ENCODE measurements at places on chromosomes 2 and 18.

GRCh38 chr2:129673234-129673633 lies 306.2 kb upstream of the RAB6C start:
- DNase-seq: no peak

DNA sequence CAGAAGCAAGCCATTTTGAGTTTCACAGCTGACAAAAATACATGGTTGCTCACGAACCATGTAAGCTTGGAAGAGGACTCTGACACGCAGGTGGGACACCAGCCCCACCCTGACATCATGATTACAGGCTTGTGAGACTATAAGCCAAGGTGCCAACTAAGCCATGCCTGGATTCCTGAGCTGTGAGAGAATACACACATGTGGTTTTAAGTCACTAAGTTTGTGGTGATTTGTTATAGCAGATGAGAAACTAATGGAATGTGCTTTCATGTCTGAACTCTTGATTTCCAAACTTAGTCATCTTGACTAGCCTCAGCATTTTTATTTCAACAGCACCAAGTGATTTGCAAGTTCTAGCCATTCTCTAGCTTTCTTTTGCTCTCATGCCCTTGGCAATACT lies 676.1 kb upstream of the CELF4 start:
- no peak for DNase-seq

DNA sequence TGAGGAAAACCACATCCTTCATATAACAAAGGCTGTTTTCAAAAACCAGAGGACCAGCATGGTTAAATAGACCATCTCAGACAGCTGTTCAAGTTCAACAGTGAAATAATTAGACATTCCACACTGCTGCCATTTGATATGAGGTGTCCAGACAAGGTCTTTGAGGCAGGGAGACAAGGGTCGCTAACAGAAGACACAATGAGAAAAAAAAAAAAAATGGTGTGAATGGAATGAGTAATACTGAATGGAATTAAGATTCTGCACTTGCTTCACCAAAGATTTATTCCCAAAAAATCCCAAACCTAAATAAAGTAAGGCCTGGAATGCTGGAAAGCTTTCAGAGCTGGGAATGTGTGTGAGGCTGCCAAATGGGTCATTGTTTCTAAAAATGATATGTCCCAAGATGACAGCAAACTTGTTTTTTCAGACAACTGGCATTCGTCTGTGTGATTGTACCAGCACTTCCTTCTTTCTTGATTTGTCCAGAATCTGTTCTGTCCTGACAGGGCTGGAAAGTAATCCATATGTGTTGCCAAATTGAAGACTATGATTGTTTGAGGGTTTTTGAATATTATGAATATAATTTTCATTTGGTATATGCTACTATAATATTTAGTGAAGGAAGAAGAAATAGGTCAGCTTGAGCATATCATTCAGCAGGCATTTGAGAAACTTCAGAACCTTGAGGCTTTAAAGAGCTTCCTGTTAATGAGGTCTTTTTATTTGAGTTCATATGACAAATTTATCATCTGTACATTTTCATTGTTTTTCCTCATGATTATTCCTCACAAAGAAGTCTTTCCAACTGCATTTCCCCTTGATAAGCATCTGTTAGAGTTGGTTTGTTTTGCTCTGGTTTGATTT lies 85.2 kb upstream of the ITGA4 start:
- no peak for DNase-seq

GRCh38 chr2:58532641-58533040 lies 291.5 kb upstream of the FANCL start:
- no peak for DNase-seq

- DNase-seq: no peak
Observed at GRCh38 chr2:129698593-129698992, 280.9 kb upstream of the RAB6C start.

- DNase-seq: no peak
Observed at GRCh38 chr2:205273148-205273547, 409.2 kb upstream of the NRP2 start.

- no peak for DNase-seq
Observed at GRCh38 chr2:12381543-12382325, 335.0 kb upstream of the TRIB2 start.

- DNase-seq: no peak
Observed at GRCh38 chr2:79619976-79620375, 107.1 kb downstream of the CTNNA2 start.

DNA sequence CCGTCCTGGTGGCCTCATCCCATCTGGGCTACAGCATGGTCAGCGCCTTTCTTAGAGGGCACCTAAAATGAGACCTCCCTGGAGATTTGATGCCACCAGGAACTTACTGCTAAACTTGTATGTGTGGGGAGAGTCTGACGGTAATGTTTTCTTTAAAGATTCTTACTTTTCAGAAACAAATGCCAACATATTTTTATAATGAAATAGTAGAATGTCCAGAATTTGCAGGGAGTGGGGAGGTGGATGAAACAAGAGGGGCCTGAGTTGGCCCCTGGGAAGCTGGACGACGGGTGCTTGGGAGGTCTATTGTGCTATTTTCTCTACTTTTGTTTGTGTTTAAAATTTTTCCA lies 118.8 kb upstream of the CTDP1 start:
- no peak for DNase-seq

DNA sequence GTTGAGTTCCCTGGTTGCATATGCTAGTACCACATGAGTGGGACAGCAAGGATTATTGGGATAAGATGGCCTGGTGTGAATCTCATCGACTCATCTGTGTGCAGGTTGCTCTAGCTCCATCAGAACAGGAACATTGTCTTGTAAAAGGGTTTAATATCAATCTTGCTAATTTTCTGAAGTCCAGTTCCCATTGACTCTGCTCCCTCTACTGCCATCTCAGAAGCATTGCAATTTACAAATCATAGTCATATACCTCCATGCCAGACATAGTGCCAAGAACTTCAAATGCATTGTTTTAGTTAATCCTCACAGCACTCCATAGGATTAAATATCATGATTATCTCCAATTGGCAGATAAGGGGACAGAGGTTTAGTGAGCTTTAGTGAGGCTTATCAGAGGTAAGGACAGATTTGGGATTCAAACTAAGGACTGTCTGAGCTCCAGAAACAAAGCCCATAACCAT lies 4.8 kb upstream of the STAT4 start:
- no peak for DNase-seq

GRCh38 chr2:222672068-222672401 lies 577 bp downstream of the MOGAT1 start:
- no peak for DNase-seq

DNA sequence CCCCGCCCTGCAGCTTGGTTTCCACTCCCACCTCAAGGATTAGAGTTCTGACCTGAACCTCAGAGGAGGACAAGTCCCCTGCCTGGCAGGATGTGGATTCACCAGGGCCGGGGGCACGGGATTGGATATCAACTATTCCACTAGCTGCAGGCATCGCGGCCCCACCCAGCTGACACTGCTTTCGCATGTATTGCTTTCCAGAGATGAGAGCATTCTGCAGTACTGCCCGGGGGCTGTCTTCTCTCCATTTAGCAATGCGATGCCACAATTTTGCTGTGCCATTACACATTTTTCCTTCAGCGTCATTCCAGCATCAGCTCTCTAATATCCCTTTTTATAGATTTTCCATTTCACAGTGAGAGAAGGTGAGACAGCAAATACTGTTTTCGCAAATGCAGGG lies 42.0 kb downstream of the CTIF start:
- no peak for DNase-seq

DNA sequence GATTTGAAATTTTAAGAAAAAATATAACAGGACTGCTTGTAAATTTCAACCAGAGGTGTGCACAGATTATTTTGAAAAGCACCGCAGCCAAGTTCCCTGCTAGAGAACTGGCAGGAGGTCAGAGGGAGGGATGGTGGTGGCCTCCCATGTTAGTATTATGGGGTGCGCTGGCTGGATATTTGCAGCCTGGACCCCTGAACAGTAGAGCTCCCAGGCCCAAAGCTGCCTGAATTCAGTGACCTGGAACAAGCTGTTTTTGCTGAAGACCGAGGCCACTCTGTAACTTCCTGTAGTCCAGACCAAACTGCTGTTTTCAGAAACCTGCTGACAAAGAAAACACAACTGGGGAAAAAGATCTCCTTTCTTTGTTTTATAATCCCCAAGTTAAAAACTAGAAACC lies 314.3 kb downstream of the TNS1 start:
- DNase-seq: no peak

- no peak for DNase-seq
Observed at GRCh38 chr2:64288321-64289193, 144.3 kb upstream of the PELI1 start.

DNA sequence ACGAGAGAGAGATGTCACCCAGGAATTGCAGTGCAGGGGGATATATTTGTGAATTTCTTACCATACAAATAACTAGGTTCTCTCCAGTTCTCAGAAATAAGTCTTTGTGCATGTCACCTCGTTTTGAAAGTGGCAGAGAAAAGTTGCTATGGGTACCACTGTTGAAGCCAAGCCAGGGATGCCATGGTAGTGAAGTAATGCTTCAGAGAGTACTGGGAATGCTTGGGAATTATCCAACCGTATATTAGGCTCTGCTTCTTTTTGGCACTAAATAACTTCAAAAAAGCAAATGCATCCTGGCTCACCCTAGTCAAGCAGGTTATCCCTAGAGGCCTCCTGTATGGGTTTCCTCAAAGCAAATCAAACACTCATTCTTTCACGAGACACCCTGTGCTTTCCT lies 50.7 kb upstream of the DDX18 start:
- DNase-seq: no peak

DNA sequence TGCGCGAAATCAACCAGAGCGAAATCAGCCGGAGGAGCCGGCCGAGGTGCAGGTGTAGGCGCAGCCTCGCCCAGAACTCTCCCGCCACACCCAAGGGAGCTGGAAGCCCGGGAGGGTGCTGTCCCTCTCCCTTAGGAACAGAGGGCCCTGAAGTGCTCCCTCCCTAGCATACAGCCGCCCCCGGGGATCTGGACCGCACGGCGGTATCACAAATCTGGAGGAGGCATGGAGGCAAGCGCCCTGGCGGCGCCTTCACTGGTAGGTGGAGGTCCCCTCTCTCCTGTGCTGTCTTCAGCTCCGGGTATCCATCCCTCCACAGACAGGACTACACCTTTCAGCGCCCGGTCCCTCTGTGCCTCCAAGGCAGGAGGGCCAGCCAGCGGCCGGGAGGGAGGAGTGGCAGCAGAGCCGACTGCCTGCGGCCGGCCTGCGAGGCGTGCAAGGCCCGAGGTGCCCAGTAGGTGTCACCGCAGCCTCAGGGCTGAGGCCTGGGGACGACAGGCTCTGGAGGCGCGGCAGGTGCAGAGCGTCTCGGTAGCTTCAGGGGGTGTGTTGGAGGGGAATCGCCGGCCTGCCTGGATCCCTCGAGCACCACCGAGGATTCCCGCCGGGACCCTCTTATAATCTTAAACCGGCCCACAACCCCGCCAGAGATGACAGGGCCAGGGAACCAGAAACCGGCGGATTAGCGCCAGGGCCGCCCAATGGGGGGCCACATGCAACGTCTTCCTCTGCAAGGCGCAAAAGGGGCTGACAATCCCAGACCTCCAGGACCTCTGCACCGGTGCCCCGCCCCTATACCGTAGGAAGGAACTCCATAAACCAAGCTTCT lies 2.8 kb downstream of the IHH start:
- DNase-seq: peak; percentile 75

DNA sequence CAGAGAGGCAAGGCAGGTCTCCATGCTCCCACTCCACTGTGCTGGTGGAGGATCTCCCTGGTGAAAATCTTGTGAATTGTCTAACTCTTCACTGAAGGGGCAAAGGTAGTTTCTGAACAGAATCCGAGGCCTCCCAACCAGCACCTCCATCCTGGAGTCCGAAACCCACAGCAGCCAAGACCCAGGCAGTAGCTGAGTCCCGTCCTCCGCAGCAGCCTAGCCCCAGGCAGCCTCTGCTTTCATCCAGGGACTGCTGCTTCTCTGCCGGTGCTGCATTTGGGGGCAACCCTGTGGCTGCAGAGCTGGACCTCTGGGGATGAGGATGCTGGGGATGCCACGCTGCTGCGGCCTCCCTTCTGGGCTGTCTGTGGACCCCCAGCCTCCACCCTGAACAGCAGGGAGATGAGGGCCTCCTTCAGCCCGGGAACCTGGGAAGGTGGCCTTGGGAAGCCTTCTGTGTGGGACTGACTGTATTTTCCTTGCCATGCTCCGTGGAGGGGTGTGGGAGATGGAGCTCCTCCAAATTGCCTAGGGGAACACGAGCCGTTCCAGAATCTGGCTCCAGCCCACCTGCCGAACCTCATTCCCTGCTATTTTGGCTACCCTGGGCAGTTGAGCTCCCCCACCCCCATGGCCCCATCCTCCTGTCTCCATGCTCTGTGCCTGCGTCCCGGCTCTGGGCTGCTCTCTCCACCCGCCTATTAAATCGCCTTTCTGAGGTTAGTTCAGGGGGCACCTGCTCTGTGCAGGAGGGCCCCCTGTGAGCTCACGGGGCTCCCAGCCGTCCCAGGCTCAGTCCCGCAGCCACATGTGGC lies 48.2 kb downstream of the GREB1 start:
- no peak for DNase-seq

GRCh38 chr2:105822186-105822585 lies 77.5 kb downstream of the NCK2 start:
- no peak for DNase-seq

- peak; percentile 27 for DNase-seq
Observed at GRCh38 chr2:172556284-172557033, 569 bp downstream of the PDK1 start.

GRCh38 chr2:206415618-206416243 lies 27.6 kb upstream of the ADAM23 start:
- no peak for DNase-seq

GRCh38 chr18:26442126-26442525 lies 106.2 kb downstream of the KCTD1 start:
- DNase-seq: no peak

DNA sequence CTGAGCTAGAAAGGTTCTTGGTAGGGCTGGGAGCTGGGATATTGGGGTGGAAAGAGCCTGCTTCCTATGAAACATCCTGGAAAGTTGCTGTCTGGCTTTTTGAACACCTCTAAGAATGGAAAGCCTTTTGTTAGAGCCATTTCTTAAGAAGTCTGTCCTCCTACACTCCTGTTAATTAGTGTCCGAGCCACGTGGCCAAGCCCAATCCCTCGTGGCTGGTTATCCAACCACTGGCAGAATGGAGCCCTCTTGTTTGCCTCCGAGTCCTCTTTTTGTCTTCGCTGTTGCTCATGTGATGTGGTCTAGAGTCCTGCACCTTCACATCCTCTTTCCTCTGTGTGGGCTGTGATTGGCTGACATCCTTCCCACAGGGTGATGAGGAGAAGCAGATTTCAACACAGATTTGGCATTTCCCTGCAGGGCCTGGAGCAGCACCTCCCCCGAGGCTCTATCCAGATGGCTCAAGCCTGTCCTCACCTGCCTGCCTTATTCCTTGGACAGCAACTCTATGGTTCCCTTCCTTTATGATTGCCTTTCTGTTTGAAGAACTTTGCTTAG lies 8.2 kb upstream of the TOGARAM2 start:
- DNase-seq: no peak

DNA sequence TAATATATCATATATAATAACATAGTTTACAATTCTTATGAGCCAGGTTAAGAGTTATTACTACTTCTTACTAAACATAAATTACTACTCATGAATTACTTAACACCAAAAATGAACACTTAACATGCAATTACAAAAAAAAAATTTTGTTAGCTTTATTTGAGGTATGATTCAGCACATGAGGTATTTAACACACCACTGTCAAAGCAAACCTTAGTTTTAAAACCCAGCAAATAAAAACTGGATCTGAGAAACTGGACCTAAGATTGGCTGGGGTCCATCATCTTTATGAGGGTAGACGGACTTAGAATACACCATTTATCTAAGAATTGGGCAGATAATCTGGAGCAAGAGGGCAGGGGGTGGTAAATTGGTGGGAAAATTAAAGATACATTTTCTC lies 81.8 kb upstream of the CREB1 start:
- no peak for DNase-seq

- DNase-seq: no peak
Observed at GRCh38 chr2:156589381-156590079, 153.4 kb downstream of the GPD2 start.
